ENCODE measurements at places on chromosomes 3 and 15.

DNA sequence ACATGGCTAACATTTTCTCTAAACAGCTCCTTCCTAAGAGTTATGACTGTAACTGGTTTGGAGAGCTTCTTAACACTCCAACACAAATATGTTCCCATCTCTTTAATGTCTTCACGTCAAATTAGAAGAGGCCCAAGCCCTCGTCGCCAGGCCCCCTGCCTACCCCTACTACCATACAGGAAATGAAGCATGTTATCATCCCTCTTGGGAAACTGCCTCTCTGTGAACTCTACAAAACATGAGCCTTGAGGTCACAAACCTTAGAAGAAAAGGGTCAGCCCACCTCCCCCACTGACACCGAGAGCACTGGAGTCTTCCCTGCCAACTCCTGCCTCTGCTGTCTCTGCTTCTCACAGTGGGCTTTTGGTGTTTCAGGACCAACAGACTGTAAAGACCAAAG is 243.1 kb upstream of the STT3B start:
- DNase-seq = peak; percentile 31

DNA sequence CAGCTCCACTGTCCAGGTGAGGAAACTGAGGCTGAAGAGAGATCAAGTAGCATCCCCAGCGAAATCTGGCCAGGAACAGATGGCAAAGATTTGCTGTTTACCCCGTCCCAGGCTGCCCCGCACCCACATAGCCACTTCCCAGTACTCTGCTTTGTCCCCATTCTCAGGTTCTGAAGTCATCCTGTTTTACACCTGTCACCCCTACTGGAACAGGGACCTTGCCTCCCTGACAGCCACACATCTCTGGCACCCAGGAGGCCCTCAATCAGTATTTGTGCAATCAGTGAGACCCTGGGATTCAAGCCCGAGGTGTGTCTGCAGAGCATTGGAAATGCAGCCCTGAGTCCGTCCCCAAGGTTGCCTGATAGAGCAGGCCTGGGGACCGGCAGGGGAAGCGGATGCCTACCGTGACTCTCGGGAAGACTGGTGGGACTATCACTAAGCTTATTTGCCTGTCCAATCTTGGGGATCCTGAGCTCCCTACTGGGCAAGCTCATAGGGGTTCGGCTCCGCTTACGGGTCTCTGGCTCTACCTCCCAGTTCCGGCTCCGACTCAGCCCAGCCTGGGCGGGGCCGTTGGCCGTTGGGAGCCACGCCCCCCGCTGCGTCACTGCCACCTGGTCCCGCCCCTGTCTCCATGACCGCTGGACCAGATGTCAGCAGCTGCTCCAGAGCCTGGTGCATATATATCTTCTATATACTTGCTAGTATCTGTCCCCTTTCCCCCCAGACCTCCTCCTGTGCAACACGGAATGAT is 17.5 kb upstream of the FANCD2 start:
- peak; percentile 92 for DNase-seq

- DNase-seq = no peak
These were observed 1.7 kb downstream of the GABRG3 start for GRCh38 chr15:26972636-26973035.

DNA sequence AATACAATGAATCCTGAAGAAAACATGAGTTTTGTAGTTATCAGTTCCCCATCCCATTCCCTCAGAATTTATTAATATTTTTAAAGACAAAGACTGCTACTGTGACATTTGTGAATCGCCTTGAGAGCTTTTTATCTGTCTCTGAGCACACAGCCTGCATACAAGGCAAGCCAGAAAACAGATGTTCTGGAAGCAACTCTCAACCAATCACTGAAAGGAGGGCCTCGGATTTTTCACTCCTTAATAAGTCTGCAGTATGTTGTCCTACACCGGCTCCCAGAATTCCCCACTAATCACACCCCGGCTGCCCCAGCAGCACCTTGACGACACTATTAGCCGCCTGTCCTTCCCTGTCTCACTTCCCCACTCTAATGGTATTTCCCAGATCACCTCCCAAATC is 138.5 kb downstream of the ZNF621 start:
- no peak for DNase-seq

DNA sequence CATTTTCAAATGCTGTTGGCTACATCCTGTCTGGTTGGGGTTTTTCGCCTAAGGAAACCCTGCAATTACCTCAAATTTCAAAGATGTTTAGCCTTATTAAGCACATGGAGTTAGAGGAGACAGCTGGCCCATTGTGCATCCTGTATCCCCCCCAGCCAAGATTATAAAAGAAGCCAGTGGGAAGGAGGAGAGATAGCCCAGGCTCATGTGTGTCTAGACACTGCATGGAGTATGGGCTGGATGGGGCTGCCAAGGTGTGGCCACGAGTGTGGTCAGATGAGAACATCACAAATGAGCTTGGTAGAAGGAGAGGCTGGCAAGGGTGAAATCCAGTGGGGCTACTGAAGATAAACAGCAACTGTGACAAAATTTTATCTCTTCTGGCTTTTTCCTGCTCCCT is 270.0 kb upstream of the TBC1D5 start:
- DNase-seq = no peak

GRCh38 chr3:115385774-115386730 is 237.3 kb upstream of the GAP43 start:
- no peak for DNase-seq

- no peak for DNase-seq
These were observed 32.8 kb downstream of the POC1A start for GRCh38 chr3:52121464-52121805.

GRCh38 chr3:171226794-171227193 is 200.3 kb upstream of the SLC2A2 start:
- DNase-seq = no peak

- DNase-seq = no peak
These were observed 167.6 kb upstream of the ST8SIA2 start for GRCh38 chr15:92226020-92226612.

DNA sequence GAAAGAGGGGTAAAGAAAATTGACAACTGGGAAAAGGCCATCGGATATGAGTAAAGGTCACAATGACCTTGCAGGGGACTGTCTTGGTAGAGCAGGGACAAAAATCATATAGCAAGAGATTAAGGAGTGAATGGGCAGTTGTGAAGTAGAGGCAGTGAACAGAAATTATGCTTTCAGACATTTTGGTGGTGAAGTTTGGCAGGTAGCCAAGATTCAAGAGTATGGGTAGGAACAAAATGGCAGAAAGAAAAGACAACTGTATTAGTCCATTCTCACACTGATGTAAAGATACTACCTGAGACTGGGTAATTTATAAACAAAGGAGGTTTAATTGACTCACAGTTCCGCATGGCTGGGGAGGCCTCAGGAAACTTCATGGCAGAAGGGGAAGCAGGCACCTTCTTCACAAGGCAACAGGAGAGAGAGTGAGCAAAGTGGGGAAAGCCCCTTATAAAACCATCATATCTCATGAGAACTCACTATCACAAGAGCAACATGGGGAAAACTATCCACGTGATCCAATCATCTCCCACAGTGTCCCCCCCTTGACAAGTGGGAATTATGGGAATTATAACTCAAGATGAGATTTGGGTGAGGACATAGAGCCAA is 84.0 kb downstream of the CGNL1 start:
- DNase-seq = no peak
